ENCODE measurements at places on chromosomes 2 and 18.

DNA sequence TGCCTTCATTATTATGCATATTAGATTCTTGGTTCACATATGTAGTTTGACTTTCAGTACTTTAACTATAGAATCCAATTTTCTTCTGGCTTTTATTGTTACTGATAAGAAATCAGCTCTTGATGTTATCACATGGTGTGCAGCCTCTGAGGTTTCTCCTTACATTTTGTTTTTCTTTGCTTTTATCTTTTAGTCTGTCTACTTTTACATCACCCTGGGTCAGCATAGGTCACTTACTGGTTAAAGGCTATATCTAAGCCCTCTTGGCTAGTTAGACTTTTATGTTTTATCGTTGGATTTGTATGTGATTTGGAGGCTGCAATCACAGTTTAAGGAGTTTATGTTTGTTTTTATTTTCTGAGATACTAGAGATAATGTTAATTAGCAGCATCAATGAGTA, 187.2 kb upstream of the NOL4 start:
- no peak for DNase-seq

DNA sequence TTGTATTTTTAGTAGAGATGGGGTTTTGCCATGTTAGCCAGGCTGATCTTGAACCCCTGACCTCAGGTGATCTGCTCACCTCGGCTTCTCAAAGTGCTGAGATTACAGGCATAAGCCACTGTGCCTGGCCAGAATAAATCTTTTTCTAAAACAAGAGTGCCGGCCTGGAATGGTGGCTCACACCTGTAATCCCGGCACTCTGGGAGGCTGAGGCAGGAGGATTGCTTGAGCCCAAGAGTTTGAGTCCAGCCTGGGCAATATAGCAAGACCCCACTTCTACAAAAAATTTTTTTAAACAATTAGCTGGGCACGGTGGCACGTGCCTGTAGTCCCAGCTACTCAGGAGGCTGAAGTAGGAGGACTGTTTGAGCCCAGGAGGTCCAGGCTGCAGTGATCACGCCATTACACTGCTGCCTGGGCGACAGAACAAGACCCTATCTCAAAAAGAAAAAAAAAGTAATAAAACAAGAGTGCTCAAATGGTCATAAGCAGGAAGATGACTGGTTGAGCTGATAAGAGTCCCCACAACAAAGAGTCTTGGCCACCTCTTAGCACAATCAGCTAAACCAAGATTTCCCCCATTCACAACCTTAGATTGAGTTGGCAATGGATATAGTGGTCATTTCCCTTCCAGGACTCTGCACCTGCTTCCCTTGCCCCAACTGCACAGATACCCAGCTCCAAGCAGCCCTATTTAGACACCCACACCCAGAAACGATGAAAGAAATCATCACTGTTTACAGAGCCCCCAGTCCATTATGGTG, 5.8 kb upstream of the UCN start:
- DNase-seq = no peak

DNA sequence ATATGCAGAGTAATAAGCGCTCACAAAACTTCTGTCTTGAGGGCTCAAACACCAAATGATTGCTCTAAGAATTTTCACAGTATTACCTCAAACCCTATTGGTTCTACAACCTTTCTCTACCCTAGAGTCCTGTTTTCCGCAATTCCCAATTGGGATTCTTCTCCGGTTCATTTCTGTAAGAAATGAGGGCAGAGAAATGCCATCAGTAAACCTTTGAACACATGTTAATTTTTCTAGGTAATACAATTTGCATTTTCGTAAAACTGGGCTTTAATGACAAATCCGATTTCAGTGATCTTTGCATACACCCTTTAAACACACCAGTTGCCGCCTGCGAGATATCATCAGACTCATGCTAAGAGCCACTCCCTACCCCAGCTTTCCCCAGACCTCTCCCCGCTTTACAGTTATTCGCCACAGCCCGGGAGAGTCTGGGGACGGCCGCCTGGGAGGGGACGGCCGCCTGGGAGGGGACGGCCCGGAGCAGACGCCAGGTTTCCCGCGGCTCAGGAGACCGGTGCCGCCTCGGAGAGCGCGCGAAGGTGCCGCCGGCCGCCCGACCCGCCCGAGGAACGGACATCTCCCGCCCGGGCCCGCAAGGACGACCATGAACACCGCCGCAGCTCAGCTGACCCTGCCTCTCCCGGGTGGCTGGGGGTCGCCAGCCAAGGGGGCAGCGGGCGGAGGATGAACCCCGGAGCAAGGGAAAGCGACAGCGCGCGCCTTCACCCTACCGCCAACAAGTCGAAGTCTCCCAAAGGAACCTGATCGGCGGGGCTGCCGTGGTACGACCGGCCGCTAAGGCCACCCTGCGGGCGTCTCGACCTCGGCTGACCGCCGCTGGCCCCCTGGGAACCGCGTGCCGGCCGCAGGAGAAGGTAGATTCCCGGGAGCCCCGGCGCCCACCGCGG, 463 bp downstream of the SMC6 start:
- DNase-seq = peak; percentile 8

- no peak for DNase-seq
These were observed 119.7 kb downstream of the ACKR3 start for GRCh38 chr2:236689393-236689700.

- DNase-seq = no peak
These were observed 595.5 kb upstream of the ID2 start for GRCh38 chr2:8086357-8086756.

DNA sequence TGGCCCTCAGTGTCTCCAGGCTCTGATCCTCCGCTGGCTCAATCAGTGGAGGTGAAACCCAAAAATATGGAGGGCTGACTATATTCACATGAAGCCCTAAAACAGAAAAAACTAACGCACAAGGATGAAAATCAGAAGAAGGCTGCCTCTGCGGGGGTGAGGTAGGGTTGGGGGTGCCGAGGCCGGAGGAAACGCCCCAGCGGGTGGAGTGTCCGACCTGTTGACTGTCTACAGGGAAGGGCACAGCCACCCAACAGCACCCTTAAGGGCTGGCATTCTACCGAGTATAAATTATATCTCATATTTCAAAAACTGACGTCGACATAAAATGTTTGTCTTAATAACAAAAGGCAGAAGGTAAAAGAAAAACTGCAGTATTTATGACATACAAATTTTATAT, 223.5 kb downstream of the HDAC4 start:
- DNase-seq = no peak

DNA sequence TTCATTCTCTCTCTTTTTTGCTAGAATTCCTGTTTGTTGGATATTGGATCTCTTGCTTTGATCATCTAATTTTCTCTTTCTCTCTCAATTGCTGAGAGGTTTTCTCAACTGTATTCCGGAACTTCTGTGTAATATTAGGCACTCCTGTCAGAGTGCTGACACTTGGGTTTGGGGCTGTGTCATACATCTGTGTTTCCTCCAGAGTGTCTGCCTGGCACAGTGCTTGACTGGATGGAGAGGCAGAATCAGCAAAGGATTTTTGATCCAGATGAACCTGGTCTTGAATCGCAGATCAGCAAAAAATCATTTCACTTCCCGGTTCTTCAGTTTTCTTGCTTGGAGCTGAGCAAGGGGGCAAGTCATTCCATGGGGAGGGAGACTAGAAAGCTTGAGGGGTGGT, 87.7 kb upstream of the CXCR4 start:
- DNase-seq = no peak

- DNase-seq = no peak
These were observed 84.7 kb downstream of the ALPK2 start for GRCh38 chr18:58544179-58544578.

- DNase-seq = no peak
These were observed 152.8 kb downstream of the TFCP2L1 start for GRCh38 chr2:121132054-121132761.

DNA sequence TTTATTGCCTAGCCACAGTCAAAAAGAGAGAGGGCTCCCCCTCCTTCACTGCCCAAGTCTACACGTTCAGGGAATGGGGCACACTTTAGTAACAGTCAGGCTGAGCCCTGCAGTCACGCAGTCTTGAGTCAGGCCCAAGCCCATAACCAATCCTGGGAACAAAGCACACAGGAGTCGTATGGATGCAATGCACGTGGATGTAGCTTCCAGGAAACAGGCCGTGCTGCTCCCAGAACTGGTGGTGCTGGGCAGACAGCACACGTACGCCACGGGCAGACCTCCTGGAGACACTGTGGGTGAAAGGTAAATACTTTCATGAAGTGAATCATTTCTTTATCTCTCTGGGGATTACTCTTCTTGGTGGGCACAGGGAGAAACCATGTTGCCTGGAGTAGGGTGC, 30.0 kb upstream of the MBP start:
- no peak for DNase-seq

GRCh38 chr18:37442477-37442876, 123.1 kb downstream of the CELF4 start:
- DNase-seq = no peak

DNA sequence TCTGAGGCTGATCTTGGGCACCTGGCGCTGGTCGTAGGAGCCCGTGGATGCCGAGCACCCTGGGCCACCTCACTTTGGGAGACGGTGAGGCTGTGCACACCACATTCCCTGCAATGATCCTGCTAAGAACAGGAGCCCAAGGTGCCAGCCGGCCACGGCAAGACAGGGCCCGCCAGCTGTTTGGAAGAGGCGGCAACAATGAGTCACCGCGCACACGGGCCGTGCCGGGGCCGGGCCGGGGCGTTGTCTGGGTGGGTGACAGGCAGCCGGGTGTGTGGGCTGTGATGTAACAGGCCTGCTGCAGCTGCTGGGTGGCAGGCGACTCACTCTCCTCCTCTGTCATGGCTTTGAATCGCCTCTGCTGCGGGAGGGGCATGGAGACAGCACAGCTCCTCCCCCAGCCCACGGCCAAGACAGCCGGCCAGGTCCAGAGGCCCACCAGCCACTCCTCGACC, 49.7 kb upstream of the ODC1 start:
- peak; percentile 9 for DNase-seq

DNA sequence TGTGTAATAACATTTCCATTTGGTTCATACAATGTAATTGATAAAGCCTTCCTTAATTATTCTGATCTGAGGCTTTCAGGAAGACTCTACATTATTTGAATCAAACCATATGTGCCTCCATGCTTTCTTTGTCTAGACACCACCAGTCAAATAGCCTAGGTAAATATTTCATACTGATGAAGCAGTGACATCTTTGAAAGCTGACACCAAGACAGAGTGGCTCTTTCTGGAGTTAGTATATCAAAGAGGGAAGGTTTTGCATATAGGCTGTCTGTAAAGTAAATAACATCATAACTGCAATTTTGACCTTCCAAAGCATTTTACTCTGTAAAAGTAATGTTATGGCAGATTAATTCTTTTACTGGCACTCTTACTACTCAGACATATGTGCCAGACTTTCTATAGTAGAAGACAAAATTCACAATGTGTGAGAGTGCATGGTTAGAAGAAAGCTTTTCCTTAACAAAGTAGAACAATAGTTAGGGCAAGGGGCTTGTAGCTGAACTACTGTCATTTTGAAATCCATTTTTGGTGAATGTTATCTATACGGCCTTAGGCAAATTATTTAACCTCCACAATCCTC, 177.3 kb downstream of the ERBB4 start:
- no peak for DNase-seq

GRCh38 chr2:138124521-138124920, 160.2 kb downstream of the HNMT start:
- DNase-seq = no peak

DNA sequence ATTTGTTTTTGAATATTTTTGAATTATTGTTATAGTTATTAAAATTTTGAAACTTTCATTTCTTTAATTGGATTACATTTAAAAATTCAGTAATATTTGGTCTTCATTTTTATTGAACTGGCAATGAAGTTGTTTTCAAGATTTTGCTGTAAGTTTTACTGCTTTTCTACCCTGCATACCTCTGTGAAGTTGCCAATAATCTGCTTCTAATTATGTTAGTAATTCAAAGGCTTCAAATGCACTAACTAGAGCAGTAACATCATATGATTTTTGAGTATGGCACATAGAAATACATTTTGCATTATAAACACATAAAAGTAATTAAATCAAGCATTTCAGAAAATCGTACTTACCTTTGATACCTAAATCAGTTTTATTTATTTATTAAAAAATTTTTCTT, 40.3 kb upstream of the FAM171B start:
- no peak for DNase-seq

- DNase-seq = no peak
These were observed 148.5 kb upstream of the DNMT3A start for GRCh38 chr2:25490217-25490616.

- no peak for DNase-seq
These were observed 1296.6 kb upstream of the DDX18 start for GRCh38 chr2:116517936-116518335.

DNA sequence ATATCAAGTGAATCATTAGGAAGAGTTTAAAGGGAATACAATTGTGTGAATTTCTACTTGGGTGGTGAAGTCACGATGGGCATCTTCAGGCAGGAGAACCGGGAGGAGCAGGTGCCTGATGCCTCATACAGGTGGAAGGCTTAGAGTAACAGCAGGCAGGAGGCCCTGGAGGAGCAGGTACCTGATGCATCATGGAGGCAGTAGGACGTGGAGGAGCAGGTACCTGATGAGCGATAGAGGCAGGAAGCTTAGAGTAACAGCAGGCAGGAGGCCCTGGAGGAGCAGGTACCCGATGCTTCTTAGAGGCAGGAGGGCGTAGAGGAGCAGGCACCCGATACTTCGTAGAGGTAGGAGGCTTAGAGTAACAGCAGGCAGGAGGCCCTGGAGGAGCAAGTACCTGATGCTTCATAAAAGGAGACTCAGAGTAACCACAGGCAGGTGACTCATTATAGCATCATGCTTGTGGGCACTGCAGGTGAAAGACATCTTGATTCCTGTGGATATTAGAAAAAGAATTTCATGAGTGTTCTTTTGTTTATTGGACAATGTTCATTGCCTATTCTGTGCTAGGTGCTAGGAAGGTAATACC, 133.9 kb downstream of the ATP9B start:
- no peak for DNase-seq

DNA sequence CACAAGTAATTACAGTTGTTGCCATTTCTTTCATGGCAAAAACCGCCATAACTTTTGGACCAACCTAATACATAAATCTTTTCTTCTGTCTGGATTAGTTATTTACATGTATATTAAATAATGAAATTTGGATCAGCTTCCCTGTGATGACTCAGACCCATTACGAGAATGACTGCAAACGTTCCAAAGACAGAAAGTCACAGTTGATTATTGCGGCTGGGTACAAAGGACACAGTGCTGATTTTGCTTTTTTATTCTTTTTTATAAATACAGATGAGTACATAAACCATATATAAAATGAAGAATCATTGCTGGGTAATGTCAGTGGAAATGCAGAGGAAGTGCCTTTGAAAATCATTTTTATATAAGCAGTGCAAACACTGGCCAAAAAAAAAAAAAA, 126.2 kb downstream of the TWIST2 start:
- DNase-seq = no peak

- no peak for DNase-seq
These were observed 27.9 kb downstream of the ITGA4 start for GRCh38 chr2:181484851-181485637.

GRCh38 chr2:144239726-144240125, 280.2 kb downstream of the ZEB2 start:
- DNase-seq = no peak

DNA sequence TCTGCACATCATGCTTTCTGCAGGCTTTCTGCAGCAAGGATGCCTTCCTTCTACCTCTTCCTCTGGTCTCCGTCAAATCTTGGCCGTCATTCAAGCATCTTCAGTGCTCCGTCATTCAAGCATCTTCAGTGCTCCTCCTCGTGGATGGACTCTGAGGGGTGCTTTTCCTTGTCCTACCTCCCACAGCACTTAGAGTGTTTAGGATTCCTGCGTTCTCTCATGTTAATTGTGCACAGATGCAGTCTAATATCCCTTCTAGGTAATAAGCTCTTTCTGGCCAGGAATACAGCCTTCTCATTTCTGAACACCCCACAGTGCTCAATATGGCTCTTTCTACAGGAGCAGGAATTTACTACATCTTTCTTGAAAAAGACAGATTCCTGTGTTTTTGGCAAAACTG, 59.8 kb downstream of the ZNF236 start:
- no peak for DNase-seq

Data from stimulated activated CD4-positive, alpha-beta T cell treated with anti-CD3 and anti-CD28 coated beads, Interleukin-1b, Interleukin-23, amount 100 ng/mL, for 1 hour (primary cell).